Mesendoderm (in vitro differentiated cells): ENCODE measurements at places on chromosomes 12 and 14.

- no peaks in the 10 kb centered on the region for H3K4me1 ChIP-seq
- no peak overlapping the region for H3K4me3 ChIP-seq
- H3K27me3 ChIP-seq: no peaks in the 10 kb centered on the region
- DNase-seq: peak; percentile 29
Measured at GRCh38 chr14:25381498-25381897, 331.6 kb upstream of the STXBP6 start.

DNA sequence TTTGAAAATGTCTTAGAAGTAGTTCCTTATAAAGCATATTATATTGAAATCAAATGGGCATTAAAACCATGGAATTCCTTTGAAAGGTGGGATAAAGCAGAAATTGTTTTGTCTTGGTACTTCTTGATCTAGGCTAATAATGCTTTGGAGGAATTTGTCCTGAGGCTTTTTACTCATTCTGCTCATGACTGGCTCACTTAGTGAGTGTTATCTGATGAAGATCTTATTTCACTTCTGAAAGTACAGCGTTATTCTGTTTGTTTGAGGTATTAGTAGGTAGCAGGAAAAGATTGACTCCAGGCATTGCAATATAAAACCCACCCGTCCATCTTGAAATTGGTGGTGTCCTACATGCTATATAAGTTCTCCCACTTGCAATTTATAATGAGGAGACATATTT lies 5.5 kb downstream of the C12orf71 start:
- no peaks in the 10 kb centered on the region for H3K36me3 ChIP-seq
- no peaks in the 10 kb centered on the region for H3K4me1 ChIP-seq
- DNase-seq: peak; percentile 8
- no peak overlapping the region for H3K4me3 ChIP-seq
- no peaks in the 10 kb centered on the region for H3K27me3 ChIP-seq

DNA sequence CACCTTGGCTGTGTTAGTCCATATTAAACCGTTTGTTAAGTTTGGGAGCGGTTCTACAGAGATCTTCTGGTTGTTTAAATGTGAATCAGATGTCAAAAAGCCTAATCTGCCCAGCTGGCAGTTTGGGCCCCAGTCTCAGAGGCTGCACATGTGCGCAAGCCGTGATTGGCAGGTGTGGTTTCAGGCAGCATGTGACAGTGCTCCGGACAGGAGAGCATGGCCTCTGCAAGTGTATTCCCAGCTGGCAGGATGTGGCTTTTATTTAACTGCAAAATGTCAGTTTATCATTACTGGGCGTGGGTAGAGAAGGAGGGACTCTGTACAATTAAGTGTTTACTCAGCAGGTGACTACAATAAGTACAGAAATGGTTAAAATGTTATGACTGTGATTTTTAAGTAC lies 77.5 kb downstream of the PELI2 start:
- DNase-seq: no peak
- H3K27me3 ChIP-seq: no peaks in the 10 kb centered on the region
- H3K4me3 ChIP-seq: no peak overlapping the region
- H3K4me1 ChIP-seq: no peaks in the 10 kb centered on the region
- no peaks in the 10 kb centered on the region for H3K36me3 ChIP-seq
- no peak overlapping the region for H3K27ac ChIP-seq

- H3K4me3 ChIP-seq: no peak overlapping the region
- no peak overlapping the region for H3K27ac ChIP-seq
- no peaks in the 10 kb centered on the region for H3K4me1 ChIP-seq
- H3K36me3 ChIP-seq: no peaks in the 10 kb centered on the region
- DNase-seq: no peak
Measured at GRCh38 chr12:19527866-19528265, 88.6 kb downstream of the AEBP2 start.

DNA sequence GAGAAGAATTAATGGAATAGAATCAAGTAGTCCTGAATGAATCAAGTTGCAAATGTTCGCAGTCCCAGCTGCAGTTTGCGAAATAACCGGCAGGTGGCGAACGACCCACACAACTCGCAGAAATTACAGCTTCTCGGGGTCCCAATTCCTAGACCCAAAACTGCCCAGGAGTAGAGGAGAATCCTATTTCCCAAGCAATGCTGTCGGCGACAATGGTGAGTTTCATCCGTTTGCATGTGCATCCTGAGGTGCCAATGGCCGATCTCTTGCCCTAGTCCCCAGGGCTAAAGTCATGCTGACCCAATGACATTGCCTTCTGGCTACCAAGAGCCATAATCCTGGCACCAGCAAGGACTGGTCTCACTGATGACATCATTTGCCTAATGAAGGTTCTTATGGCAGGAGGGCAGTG lies 8.5 kb upstream of the ASCL1 start:
- peak; percentile 51 for DNase-seq
- peaks cover 35% of the 10 kb centered on the region for H3K27me3 ChIP-seq
- H3K4me1 ChIP-seq: no peaks in the 10 kb centered on the region

- H3K4me3 ChIP-seq: no peak overlapping the region
- no peaks in the 10 kb centered on the region for H3K36me3 ChIP-seq
- DNase-seq: no peak
- H3K4me1 ChIP-seq: no peaks in the 10 kb centered on the region
Measured at GRCh38 chr12:61713121-61713520, 547.1 kb upstream of the USP15 start.

- H3K4me1 ChIP-seq: peaks cover 3% of the 10 kb centered on the region
- no peak for DNase-seq
- H3K27ac ChIP-seq: no peak overlapping the region
- H3K36me3 ChIP-seq: no peaks in the 10 kb centered on the region
Measured at GRCh38 chr12:117053597-117054201, 45.5 kb downstream of the TESC start.

DNA sequence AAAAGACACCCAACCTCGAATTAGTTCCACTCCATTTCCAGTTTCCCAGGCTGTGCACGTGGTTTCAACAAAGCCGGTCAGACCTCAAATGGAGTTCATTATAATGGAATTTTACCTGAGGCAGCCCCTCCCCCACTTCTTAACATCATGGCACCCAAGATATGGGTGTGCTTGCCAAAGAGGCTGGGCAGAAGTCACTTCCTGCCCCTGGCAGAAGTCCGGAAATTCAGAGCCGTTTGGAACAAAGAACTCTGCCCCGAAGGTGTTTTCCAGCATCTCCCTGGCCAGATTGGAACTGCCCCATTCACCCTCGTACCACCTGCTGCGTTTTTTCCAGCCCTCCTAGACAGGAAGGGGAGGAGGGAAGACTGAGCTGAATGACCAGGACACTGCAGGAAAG lies 8.2 kb downstream of the VDR start:
- H3K4me1 ChIP-seq: no peaks in the 10 kb centered on the region
- DNase-seq: no peak
- no peaks in the 10 kb centered on the region for H3K36me3 ChIP-seq

GRCh38 chr12:59182658-59183455 lies 262.6 kb upstream of the LRIG3 start:
- H3K27me3 ChIP-seq: peaks cover 1% of the 10 kb centered on the region
- no peak for DNase-seq
- no peak overlapping the region for H3K4me3 ChIP-seq
- no peaks in the 10 kb centered on the region for H3K36me3 ChIP-seq
- H3K27ac ChIP-seq: no peak overlapping the region

DNA sequence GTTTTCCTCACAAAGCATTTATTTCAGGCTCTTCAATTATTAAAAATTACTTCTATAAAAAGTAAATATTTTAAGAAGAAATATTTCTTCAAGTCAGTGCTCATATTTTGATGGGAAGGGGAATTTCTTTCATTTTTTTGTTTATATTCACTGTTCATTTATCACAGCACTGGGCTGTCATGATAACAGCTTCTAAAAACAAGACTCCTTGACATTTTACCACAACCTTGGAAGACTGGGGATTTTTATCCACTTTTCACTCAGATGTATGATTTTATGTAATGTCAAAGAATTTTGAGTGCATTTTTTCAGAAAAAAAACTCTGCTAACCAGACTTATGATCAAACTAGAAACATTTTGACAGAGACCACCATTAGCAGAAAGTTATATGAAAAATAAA lies 149.7 kb downstream of the PHLDA1 start:
- no peak for DNase-seq
- H3K27me3 ChIP-seq: no peaks in the 10 kb centered on the region
- no peak overlapping the region for H3K27ac ChIP-seq
- H3K4me1 ChIP-seq: peaks cover 9% of the 10 kb centered on the region
- H3K4me3 ChIP-seq: no peak overlapping the region
- no peaks in the 10 kb centered on the region for H3K36me3 ChIP-seq

- H3K27ac ChIP-seq: no peak overlapping the region
- no peak overlapping the region for H3K4me3 ChIP-seq
- DNase-seq: no peak
- H3K4me1 ChIP-seq: no peaks in the 10 kb centered on the region
Measured at GRCh38 chr14:98348505-98348904, 923.5 kb downstream of the BCL11B start.

DNA sequence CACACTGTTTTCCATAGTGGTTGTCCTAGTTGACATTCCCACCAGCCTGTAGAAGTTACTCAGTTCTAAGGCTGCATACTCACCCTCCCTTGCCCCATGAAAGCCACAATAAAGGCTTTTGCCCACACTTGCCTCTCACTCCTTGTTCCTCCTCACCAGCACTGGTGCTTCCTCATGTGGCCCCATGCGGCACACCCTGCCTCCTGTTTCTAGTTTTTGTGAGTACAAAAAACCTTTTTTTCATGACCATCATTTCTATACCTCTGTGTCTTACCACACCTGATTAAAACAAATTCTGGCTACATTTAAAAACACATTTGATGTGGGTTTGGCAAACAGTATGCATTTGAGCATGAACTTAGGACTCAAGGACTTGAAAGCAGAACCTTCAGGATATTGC lies 40.7 kb upstream of the RIN3 start:
- H3K36me3 ChIP-seq: no peaks in the 10 kb centered on the region
- H3K27ac ChIP-seq: no peak overlapping the region
- H3K27me3 ChIP-seq: no peaks in the 10 kb centered on the region
- H3K4me1 ChIP-seq: no peaks in the 10 kb centered on the region

DNA sequence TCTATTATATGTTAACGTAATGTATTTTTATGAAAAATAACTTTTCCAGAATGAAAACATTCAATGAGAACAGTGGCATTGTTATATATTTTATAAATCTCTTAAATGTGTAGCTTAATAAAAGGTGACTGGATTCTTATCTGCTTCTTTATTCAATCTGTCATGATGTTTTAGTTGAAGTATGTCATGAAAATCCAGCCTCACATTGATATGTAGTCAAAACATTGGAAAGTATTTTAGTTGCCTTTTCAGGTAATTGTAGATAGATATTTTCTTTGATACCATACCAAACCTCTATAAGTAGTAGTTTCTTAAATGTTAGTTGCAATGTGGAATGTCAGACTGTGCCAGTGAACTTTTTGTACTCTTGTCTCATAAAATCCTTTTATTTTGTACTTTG lies 41.3 kb upstream of the MSRB3 start:
- H3K4me3 ChIP-seq: no peak overlapping the region
- H3K4me1 ChIP-seq: no peaks in the 10 kb centered on the region
- H3K36me3 ChIP-seq: no peaks in the 10 kb centered on the region

GRCh38 chr12:131693149-131693548 lies 17.7 kb upstream of the SFSWAP start:
- H3K27me3 ChIP-seq: no peaks in the 10 kb centered on the region
- H3K4me1 ChIP-seq: no peaks in the 10 kb centered on the region
- H3K36me3 ChIP-seq: no peaks in the 10 kb centered on the region
- H3K4me3 ChIP-seq: no peak overlapping the region
- H3K27ac ChIP-seq: no peak overlapping the region
